ENCODE measurements at places on chromosomes 12 and 14. TPM values are rescaled to one million over a fixed set of nuclear protein-coding genes. Genes with fewer than 3 reads are reported as not detected.

DNA sequence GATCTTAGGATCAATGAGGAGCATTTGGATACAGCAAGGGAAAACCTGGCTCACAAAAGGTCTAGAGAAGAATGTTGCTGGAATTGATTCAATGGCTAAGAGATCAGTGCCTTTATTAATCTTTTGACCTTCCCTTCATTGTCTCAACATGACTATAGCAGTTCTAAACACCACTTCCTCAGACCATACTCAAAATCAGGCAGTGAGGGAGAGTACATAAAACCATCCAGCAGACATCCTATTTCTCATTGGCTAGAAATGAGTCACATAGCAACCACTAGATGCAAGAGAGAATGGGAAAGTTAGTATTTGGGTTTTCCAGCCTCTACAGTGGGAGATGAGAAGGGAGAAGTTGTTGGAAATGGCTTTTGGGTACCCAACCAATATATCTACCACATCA is 151.4 kb upstream of the NUDT4 start:
- peaks cover 11% of the 10 kb centered on the region for H3K4me1 ChIP-seq
- DNase-seq, result no peak
- no peaks in the 10 kb centered on the region for H3K36me3 ChIP-seq
- H3K27ac ChIP-seq, result no peak overlapping the region
- H3K27me3 ChIP-seq, result no peaks in the 10 kb centered on the region
- no peak overlapping the region for H3K4me3 ChIP-seq

- H3K4me3 ChIP-seq, result no peak overlapping the region
- DNase-seq, result no peak
- no peaks in the 10 kb centered on the region for H3K4me1 ChIP-seq
- H3K36me3 ChIP-seq, result no peaks in the 10 kb centered on the region
Observed at GRCh38 chr14:88208858-88209257, 114.2 kb downstream of the KCNK10 start.

The CPNE6 gene
- 0.34 TPM for total RNA-seq

The GZMH gene
- total RNA-seq, result 1.3 TPM

The SPTB gene
- total RNA-seq, result 1.8 TPM

- no peaks in the 10 kb centered on the region for H3K36me3 ChIP-seq
- no peak overlapping the region for H3K27ac ChIP-seq
- no peak for DNase-seq
- no peak overlapping the region for H3K4me3 ChIP-seq
Observed at GRCh38 chr14:38278035-38278434, 22.1 kb upstream of the CLEC14A start.

DNA sequence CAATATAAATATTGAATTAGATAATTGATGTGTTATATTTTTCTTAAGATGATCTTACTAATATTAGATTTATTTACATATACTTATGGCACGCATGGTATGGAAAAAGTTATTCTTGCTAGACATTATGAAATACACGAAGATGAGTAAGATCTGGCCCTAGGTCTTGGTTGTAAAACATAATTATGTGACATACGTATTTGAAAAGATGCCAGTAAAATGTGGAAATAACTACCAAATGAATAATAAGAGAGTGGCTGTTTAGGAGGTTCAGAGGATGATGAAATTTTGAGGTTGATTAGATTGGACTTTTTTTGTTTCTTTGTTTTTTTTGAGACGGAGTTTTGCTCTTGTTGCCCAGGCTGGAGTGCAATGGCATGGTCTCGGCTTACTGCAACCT is 41.3 kb downstream of the FANCM start:
- DNase-seq, result no peak
- no peak overlapping the region for H3K27ac ChIP-seq
- no peaks in the 10 kb centered on the region for H3K36me3 ChIP-seq
- H3K27me3 ChIP-seq, result no peaks in the 10 kb centered on the region
- H3K4me1 ChIP-seq, result no peaks in the 10 kb centered on the region

The TAMALIN gene
- 18.8 TPM for total RNA-seq

- no peak for DNase-seq
- no peaks in the 10 kb centered on the region for H3K4me1 ChIP-seq
- no peaks in the 10 kb centered on the region for H3K27me3 ChIP-seq
- no peak overlapping the region for H3K27ac ChIP-seq
- no peaks in the 10 kb centered on the region for H3K36me3 ChIP-seq
Observed at GRCh38 chr14:37565550-37565949, 29.5 kb downstream of the FOXA1 start.

- H3K27me3 ChIP-seq, result no peaks in the 10 kb centered on the region
- no peaks in the 10 kb centered on the region for H3K4me1 ChIP-seq
- H3K4me3 ChIP-seq, result no peak overlapping the region
- no peak for DNase-seq
- H3K36me3 ChIP-seq, result no peaks in the 10 kb centered on the region
Observed at GRCh38 chr12:67155863-67156262, 113.3 kb upstream of the CAND1 start.

DNA sequence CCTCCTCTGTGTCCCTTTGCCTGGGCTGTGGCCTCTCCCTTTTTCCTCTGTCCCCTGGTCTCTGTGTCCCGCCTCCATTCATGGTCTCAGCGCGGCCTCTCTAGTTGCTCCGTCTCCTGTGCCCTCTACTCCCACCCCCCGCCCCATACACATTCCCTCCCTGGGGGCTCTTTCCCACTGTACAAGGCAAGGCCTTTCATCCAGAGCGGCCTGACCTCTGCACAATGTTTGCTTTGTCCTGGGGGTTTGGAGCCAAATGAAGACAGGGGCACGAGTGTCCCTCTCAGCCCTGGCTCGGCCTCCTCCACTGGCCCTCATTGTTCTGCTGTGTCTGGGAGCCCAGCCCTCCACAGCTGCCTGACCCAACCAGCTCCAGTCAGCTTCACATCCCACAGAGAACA is 678.6 kb downstream of the BCL11B start:
- no peak overlapping the region for H3K4me3 ChIP-seq
- peak; percentile 72 for DNase-seq
- H3K27me3 ChIP-seq, result no peaks in the 10 kb centered on the region
- no peaks in the 10 kb centered on the region for H3K4me1 ChIP-seq
- H3K27ac ChIP-seq, result no peak overlapping the region

The ANG gene
- total RNA-seq, result 17.5 TPM

DNA sequence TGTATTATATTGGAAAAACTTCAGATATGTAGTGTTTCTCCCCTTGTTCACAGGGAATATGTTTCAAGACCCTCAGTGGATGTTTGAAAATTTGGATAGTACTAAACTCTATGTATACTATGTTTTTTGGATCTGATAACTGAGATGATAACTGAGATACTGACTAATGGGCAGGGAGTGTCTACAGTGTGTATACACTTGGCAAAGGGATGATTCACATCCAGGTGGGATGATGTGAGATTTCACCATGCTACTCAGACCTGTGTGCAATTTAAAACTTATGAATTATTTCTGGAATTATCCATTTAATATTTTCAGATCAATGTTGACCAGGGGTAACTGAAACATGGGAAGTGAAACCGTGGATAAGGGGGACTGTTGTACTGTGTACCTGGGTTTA is 13.8 kb downstream of the RAD51B start:
- no peak overlapping the region for H3K27ac ChIP-seq
- H3K4me1 ChIP-seq, result no peaks in the 10 kb centered on the region
- no peak overlapping the region for H3K4me3 ChIP-seq
- H3K36me3 ChIP-seq, result no peaks in the 10 kb centered on the region
- no peak for DNase-seq

- no peak for DNase-seq
- no peaks in the 10 kb centered on the region for H3K27me3 ChIP-seq
- no peak overlapping the region for H3K27ac ChIP-seq
- H3K4me1 ChIP-seq, result no peaks in the 10 kb centered on the region
- no peak overlapping the region for H3K4me3 ChIP-seq
Observed at GRCh38 chr12:59317598-59317997, 278.2 kb upstream of the SLC16A7 start.

GRCh38 chr14:81028461-81028860 is 73.0 kb downstream of the TSHR start:
- H3K4me3 ChIP-seq, result no peak overlapping the region
- no peak for DNase-seq
- H3K27me3 ChIP-seq, result no peaks in the 10 kb centered on the region
- no peak overlapping the region for H3K27ac ChIP-seq
- no peaks in the 10 kb centered on the region for H3K4me1 ChIP-seq

DNA sequence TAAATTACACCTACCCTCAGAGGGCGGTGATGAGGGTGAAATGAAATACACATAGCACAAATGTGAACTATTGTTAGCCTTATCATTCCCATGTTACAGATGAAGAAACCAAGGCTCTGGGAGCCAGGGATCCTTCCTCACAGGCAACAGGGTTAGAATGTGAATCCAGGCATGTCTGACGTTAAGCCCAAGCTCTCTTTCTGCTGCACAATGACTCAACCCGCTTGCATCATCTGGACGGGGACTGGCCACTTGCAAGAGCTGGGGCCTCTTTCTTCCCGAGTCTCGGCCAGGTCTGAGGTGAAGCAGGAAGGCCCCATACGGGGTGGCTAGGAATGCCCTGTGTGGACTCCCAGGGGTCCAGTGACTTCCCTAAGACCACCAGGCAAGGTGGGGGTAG is 105.2 kb downstream of the RBM19 start:
- no peak for DNase-seq
- no peaks in the 10 kb centered on the region for H3K27me3 ChIP-seq
- peaks cover 6% of the 10 kb centered on the region for H3K4me1 ChIP-seq
- no peak overlapping the region for H3K27ac ChIP-seq

- H3K4me1 ChIP-seq, result peaks cover 48% of the 10 kb centered on the region
- H3K27ac ChIP-seq, result no peak overlapping the region
- no peaks in the 10 kb centered on the region for H3K27me3 ChIP-seq
- DNase-seq, result no peak
Observed at GRCh38 chr14:92967346-92967926, 44.5 kb downstream of the CHGA start.

The ASCL1 gene
- not detected for total RNA-seq

DNA sequence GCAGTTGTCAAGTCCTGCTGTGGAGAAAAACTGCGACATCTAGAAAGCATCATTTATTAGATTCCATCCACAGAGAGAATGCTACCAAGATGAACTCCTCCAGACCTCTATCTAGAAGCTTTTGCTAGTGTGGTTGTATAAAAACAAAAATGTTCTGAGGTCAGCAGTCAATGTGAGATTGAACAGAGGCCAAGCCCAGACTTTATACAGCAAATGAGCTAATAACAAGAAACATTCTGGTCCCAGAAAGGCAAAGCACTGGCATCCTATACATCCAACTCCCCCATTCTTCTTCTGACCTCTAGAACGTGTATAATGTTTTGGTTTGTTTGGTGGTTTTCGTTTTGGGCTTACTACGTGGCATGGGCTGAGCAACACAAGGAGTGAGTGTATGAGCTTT is 26.7 kb upstream of the RIN3 start:
- no peaks in the 10 kb centered on the region for H3K36me3 ChIP-seq
- H3K4me1 ChIP-seq, result peaks cover under 1% of the 10 kb centered on the region
- no peak overlapping the region for H3K4me3 ChIP-seq
- no peaks in the 10 kb centered on the region for H3K27me3 ChIP-seq

- no peak overlapping the region for H3K27ac ChIP-seq
- H3K4me3 ChIP-seq, result no peak overlapping the region
- no peaks in the 10 kb centered on the region for H3K27me3 ChIP-seq
- peaks cover 80% of the 10 kb centered on the region for H3K36me3 ChIP-seq
Observed at GRCh38 chr14:103699901-103700752, 15.1 kb downstream of the XRCC3 start.

- no peaks in the 10 kb centered on the region for H3K27me3 ChIP-seq
- peaks cover 20% of the 10 kb centered on the region for H3K4me1 ChIP-seq
- H3K27ac ChIP-seq, result no peak overlapping the region
- no peaks in the 10 kb centered on the region for H3K36me3 ChIP-seq
Observed at GRCh38 chr12:48390026-48390425, 39.3 kb upstream of the ZNF641 start.

The VRTN gene
- not detected for total RNA-seq

GRCh38 chr14:24183014-24183481 is 5.6 kb downstream of the IPO4 start:
- DNase-seq, result no peak
- no peaks in the 10 kb centered on the region for H3K27me3 ChIP-seq
- no peak overlapping the region for H3K27ac ChIP-seq
- peaks cover 28% of the 10 kb centered on the region for H3K4me1 ChIP-seq

DNA sequence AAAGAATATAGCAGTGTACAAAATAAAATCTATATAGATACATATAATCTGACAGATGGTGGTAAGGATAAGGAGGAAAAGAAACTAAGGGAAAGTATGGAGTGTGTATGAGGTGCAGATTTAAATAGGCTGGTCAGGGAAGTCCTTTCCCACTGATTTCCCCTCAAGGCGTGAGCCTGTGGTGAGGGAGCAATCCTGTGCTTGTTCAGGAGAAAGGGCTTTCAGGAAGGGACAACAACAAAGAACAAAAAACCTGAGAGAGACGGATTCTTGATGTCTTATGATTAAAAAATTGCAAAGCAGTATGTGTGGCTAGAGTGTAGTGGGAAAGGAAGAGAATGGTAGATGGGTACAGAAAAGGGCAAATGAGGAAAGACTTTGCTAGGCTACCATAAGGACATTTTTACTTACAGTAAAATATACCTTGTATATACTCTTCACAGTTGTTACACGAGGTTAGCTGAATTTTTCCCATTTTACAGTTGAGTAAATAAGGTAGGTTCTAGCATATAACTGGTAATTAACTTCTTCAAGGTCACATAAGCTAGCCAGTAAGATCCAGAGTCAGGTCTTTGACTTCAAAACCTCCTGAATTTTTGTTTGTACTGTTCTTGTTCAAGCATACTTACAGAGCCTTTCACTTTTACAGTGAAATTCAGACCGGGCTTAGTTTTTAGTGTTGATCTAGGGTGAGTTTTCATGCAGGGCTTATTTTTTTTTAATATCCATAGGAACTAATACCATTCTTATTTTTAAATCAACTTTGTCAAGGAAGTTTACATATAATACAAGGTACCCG is 15.6 kb downstream of the CNOT2 start:
- H3K36me3 ChIP-seq, result no peaks in the 10 kb centered on the region
- no peak for DNase-seq
- H3K4me1 ChIP-seq, result peaks cover 17% of the 10 kb centered on the region
- H3K27ac ChIP-seq, result no peak overlapping the region
- H3K27me3 ChIP-seq, result no peaks in the 10 kb centered on the region
- no peak overlapping the region for H3K4me3 ChIP-seq

DNA sequence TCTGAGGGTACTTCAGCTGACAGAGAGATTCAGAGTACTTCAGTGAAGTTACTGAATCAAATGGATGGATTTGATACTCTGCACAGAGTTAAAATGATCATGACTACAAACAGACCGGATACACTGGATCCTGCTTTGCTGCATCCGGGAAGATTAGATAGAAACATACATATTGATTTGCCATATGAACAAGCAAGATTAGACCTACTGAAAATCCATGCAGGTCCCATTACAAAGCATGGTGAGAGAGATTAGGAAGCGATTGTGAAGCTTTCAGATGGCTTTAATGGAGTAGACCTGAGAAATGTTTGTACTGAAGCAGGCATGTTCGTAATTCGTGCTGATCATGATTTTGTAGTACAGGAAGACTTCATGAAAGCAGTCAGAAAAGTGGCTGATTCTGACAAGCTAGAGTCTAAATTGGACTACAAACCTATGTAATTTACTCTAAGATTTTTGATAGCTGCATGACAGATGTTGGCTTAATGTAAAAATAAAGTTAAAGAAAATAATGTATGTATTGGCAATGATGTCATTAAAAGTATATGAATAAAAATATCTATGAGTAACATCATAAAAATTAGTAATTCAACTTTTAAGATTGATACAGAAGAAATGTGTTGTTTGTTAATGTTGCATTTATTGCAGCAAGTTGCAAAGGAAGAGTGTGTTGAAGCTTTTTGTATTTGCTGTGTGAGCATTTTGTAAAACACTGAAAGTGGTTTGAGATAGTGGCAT is 136.1 kb upstream of the RAP1B start:
- H3K27me3 ChIP-seq, result no peaks in the 10 kb centered on the region
- no peak overlapping the region for H3K4me3 ChIP-seq
- H3K27ac ChIP-seq, result no peak overlapping the region
- DNase-seq, result no peak
